ENCODE measurements at places on chromosomes 13 and 19.

GRCh38 chr13:28505543-28506135 is 10.7 kb upstream of the FLT1 start:
- DNase-seq = no peak

DNA sequence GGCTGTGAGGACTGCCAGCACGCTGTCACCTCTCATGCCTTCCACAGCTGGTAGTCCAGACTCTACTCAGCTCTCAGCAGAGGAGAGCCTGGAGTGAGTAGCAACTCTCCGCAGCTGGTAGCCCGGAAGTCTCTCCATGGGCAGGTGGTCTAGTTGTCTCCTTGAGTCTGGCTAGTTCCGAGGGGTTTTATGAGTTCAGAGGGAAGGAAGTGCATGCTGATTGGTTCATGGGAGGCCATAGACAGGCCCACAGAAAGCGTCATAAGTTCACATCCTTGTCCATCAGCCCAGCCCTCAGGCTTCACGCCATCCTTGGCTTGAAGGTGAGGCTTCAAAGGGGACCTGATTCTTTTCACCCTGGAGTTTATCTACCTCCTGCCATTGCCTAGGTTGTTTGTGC is 2662.4 kb upstream of the PCDH20 start:
- peak; percentile 7 for DNase-seq

DNA sequence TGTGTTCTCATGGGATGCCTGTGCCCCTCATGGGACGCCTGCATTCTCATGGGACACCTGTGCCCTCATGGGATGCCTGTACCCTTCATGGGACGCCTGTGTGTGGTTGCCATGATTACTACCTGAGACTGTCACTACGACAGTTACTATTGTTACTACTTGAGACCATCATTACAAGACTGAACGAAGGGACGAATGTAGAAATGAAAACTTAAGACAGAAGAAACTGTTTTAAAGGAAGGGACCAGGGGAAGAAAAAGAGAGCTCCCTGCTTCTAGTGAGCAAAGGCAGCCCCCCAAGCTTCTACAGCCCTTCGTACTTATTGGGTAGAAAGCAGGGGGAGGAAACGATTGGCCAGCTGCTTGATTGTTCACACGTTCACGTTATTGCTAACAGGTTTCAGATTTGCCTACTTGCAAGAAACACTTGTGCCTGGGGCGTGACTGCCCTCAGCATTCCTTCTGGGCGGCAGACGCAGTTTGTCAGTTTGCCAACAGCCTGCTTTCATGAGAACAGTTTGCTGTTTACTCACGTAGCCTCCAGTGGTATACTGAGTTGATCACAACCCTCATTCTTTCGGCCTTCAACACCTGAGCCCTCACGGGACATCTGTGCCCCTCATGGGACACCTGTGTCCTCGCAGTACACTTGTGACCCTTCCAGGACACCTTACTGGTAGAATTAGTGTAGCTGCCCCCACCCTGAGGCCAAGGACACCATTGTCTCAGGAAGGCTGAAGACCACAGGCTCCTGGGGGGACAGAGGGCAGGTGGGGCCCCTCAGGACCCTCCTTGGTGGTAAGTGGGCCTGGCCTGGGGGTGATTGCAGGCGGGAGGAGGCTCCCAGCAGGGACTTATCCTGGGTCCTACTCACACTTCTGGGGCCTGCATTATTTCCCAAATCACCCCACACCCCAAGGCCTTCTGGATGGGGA is 2.5 kb upstream of the S1PR4 start:
- DNase-seq = no peak

DNA sequence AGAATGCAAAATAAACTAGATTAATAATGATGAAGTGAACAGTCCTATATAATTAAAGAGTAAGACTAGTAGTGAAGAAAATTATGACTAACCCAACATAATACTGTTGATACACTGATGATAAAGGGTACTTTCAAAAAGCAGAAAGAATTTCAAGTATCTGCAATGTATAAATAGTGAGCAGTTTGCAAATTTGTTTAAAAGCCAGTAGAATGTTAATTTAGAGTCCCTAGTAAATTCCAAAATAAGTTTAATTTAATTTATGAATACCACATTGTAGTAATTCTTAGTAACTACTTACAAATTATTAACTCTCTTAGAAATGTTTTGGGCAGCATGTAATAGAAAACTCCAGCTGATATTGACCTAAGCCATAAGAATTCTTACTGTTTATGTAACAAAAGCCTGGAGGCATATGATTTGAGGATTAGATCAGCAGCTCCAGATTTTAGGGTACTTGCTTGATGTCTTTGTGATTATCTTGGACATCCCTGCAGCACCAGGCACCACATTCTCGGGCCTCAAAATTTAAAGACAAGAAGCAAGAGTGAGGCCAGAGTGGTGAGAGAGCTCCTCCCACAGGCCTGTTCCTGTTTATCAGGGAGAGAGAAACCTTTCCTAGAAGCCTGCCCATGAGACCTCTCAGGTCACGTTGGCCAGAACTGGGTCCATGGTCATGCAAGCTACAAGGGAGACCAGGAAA is 67.6 kb upstream of the TDRD3 start:
- peak; percentile 0 for DNase-seq

- no peak for DNase-seq
Observed at GRCh38 chr13:20424949-20425348, 100.7 kb downstream of the CRYL1 start.

DNA sequence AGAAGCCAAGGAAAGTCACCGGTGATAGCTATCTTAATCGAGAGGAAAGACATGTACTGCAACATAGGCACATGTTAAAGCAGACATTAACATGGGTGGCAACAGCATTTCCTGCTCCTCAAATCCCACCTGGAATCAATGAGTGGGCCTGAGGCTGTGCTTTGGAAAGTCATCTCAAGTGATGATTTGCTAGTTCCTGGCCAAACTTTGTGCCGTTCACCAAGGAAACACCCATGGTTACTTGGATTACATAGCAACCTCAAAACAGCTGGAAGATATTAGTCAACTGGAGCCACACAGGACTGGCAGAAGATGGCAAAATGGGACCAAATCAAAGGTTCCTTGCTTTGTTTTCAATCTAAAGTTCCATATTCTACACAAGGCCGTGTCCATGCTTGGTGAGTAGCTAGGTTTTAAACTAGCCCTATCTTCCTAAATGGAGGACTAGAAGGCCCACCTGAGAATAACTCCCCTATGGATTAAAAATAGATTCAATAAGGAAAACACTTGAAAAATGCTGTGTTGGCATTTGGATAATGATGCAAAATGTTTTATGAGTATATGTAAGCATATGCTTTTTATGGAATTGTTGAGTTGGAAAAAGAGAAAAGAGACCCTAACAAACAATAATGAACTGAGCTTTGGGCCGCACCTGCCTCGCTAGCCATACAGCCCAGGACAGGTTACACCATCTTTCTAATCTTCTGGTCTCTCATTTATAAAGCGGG is 144.5 kb downstream of the RGCC start:
- DNase-seq = no peak

GRCh38 chr19:34248941-34249340 is 5.4 kb upstream of the GARRE1 start:
- DNase-seq = no peak

GRCh38 chr13:69857183-69857821 is 250.3 kb upstream of the ATXN8OS start:
- DNase-seq = peak; percentile 18

- no peak for DNase-seq
Observed at GRCh38 chr13:92575777-92576176, 650.8 kb upstream of the GPC6 start.

GRCh38 chr19:32873247-32873959 is 3.8 kb upstream of the SLC7A9 start:
- no peak for DNase-seq

GRCh38 chr19:32223595-32224370 is 121.6 kb upstream of the ZNF507 start:
- DNase-seq = no peak

DNA sequence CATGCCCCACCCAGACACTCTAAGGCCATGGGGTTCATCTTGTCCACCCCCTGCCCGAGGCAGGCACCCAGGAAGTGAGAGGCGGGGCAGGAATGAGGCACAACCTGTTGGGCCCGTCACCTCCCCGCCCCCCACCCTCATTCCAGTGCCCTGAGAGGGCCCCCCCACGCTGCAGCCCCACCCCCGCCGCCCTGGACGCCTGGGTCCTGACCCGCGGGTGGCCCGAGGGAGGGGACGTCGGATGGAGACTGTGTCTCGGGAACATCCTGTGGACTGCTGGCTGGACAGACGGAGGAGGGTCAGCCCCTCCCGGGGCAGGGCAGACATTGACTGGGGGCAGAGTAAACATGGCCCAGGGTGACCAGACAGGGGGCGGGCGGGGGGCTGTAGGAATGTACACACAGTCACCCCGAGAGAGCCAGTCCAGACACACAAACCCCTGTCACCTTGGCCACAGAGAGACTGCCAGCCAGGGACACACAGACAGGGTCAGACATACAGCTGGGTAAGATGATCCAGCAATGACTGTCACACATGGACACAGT is 7.4 kb upstream of the JUNB start:
- no peak for DNase-seq

DNA sequence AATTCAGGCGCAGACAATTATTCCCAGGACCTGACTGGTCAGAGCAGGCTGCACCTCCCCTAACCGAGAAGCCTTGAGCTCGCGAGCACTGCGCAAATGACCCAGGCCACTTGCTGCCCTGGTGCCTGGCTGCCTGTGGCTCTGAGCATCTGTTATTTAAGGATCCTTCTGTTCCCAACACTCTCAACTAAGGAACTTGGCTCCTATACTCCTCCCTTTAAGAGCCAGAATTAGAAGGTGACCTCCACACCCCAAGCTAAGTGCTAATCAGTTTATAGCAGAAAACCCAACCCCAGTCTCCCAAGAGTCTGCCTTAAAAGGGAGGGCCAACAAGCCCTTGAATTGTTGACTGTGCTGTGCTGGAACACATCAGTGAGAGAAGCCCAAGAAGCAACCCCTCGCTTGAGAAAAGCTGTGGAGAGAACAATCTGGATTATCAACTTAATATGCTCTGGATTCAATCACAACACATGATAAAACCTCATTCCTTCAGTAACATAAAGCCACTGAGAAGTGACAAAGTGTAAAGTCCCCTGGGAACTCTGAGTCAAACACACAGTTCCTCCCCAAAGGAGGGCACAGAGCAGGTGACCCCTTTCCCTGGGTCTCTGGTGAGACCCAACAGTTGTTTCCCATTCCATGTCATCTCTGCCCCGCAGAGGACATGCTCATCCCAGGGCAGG is 14.6 kb downstream of the AKAP8L start:
- no peak for DNase-seq

- DNase-seq = no peak
Observed at GRCh38 chr13:113869263-113869662, 5.4 kb upstream of the GAS6 start.

GRCh38 chr13:91405240-91405639 is 6.8 kb downstream of the GPC5 start:
- DNase-seq = no peak

GRCh38 chr19:47691090-47691489 is 22.1 kb upstream of the EHD2 start:
- no peak for DNase-seq

GRCh38 chr13:95301968-95302393 is 730 bp upstream of the ABCC4 start:
- DNase-seq = no peak

DNA sequence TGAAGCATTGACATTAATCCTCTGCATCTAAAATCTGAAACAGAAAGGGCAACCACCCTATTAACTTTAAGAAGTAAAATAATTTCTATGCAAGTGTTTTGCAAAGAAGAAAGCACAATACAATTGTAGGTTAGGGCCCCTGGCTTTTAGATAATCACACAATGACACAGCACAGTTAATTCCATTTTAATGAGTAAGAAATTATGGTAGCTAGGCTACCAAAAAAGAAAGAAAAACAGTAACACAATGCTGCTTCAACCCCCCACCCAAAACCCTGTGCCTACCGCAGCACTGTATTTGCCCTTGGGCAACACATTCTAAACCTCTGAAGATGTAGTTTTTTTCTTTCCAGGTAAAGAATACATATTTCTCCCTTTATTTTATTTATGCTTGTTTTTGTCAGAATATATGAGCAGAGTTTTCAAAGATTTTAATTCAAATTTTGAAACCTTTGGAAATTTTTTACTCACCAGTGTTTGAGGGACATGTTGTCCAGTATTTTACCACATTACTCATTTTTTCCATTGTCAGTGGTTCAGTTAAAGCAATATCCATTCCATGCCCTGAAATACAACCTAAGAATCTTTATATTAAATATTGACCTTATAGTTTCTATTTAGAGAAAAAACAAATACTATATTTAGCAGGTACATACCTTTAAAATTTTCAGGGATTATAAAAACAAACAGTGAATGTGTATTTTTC is 21.1 kb downstream of the SOHLH2 start:
- DNase-seq = no peak

GRCh38 chr13:76887076-76887563 is 915 bp upstream of the KCTD12 start:
- no peak for DNase-seq

- no peak for DNase-seq
Observed at GRCh38 chr19:7535998-7536695, 630 bp downstream of the PNPLA6 start.

DNA sequence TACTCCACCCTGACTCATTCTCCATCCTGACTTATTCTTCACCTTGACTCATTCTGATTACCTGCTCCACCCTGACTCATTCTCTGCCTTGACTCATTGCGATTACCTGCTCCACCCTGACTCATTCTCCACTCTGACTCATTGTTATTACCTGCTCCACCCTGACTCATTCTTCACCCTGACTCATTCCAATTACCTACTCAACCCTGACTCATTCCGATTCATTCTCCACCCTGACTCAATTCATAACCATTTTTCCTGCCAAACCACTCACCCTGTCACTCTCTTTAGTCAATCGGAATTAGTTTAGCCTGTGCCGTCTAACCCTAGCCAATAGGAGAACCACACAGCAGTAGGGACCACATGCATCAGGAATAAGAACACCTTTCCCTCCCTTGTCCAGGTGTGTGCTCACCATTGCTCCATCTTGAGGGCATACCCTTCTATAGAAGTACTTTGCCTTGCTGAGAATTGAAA is 1227.4 kb upstream of the PCDH20 start:
- DNase-seq = no peak

- no peak for DNase-seq
Observed at GRCh38 chr19:35457173-35457572, 9.1 kb downstream of the FFAR2 start.

DNA sequence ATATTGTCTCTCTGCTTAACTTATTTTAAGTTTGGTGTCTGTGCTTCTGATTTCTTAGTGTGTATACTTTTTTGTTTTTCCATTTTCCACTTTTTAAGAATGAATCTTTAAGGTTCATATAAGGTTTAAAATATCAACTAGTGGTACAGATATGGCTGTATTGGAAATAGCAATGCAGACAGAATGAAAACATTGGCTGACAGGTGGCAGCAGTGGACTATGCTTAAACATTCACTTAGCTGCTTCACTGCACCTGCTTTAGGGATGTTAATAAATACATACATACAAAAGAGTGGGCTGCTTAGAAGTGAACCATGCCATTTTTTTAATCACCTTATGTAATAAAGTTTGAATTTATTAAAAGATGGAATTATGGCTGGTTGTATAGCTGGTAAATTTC is 27.3 kb downstream of the TM9SF2 start:
- DNase-seq = no peak

GRCh38 chr19:36685835-36686234 is 1.6 kb upstream of the ZNF567 start:
- DNase-seq = no peak
